ENCODE measurements at places on chromosomes 2 and 18.
A peak's percentile ranks its signal among the peaks of the same experiment; 100 is the strongest.

DNA sequence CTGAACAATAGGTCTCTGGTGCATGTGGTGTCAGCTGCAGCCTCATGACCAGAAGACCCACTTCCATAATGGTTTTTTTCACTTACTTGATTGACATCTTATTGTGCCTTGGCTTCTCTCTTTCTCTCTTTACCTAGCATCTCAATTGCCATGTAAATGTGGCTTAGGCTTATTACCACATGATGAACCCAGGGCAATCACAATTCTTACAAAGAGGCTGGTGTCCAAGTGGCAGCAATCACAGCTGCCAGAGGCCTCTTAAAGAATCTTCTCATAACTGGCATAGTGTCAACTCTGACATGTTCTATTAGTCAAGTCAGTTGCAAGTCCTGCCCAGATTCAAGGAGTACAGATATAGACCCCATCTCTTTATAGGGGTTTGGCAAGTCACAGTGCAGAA is 1224.8 kb downstream of the SUCLG1 start:
- DNase-seq: no peak

- DNase-seq: no peak
Measured at GRCh38 chr2:8849327-8849726, 11.9 kb upstream of the KIDINS220 start.

GRCh38 chr2:223587301-223587700 is 14.9 kb downstream of the SCG2 start:
- no peak for DNase-seq

DNA sequence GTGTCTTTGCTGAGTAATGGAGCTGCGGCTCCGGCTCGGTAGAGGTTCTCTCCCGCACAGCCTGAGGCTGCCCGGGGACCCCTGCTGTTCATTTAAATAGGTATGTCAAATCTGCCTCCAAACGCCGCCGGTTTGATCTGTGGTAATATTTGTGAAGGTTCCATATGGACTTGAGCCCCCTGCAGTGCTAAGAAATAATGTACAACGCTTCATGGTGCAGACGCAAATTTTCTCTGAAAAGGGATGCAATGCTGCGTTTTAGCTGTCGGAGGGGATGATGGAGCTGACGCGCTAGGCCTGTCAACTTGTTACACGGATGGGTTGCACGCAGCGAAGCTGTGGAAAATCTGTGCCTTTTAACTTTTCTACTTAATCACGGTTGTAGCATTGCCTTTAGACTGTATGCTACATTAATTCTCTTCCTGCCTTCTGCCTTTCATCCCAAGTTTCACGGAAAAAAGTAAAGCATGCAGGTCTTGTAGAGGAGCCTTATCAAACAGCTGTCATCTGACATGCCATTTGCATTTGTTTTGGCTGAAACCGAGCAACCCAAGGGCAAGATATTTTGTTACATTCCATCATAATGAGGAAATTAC is 43.2 kb downstream of the MRPS9 start:
- no peak for DNase-seq

DNA sequence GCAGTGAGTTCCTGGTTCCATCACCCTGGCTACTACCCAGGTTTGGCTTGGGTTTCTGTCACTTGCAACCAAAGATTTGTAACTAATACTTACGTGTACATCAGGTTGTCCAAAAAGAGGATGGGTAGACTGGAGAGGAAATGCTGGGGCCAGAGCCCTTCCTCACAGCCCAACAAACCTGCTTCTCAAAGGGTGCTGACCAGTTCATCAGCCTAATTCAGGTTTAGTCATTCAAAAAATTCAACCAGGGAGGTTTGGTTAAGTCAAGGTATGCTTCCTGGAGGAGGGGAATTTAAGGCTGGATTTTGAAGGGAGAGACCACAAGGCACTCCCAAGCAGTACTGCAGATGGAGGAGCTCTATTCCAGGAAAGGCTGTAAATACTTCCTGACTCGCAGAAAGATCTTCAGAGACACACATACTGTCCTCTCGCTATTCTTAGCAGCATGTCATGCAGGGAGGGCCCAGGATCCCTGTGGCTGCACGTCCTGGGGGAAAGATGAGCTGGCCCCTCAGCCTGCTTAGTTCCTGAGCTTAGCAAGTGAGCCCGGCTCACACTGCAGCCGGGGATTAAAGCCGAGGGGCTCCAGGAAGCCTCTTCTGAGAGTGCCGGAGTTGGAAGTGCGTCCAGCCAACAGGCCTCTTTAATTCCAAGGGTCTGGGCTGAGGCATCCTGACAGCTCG is 40.0 kb upstream of the BIN1 start:
- no peak for DNase-seq

GRCh38 chr18:49846361-49846662 is 33.0 kb upstream of the ACAA2 start:
- no peak for DNase-seq

DNA sequence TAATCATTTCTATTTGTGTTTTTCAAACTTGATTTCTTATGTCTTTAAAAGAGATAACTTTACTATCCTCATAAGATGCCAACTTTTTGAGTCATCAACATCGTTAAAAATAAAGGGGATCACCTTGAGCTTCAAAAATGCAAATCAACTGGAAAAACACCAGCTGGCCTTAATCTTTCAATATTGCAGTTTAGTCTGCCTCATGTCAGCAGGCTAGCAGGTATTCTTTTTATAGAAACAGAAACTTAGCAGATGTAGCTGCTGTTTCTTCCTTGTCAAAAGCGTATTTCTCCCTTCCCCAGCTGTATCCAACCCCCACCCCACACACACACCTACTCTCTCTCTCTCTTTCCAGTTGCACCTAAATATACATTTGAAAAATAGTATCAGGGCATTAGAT is 154.1 kb upstream of the ZNF804A start:
- no peak for DNase-seq

DNA sequence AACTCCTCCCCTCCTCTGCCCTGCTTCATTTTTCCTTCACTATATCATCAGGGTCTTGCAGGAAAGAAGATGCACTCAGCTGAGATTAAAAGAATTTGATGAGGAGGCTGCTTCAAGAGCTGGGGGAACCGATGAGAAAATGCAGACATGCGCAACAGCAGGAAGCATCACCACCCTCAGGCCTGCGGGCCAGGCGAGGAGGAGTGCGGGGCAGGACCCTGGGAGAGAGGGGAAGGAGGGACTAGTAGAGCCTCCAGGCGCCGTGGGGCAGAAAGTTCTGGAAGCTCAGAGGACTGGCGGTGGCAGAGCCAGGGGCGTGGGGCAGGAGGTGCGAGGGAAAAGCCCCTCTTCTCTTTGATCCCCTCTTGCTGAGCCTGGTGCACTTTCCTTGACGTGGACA is 108.2 kb downstream of the CD226 start:
- DNase-seq: no peak

DNA sequence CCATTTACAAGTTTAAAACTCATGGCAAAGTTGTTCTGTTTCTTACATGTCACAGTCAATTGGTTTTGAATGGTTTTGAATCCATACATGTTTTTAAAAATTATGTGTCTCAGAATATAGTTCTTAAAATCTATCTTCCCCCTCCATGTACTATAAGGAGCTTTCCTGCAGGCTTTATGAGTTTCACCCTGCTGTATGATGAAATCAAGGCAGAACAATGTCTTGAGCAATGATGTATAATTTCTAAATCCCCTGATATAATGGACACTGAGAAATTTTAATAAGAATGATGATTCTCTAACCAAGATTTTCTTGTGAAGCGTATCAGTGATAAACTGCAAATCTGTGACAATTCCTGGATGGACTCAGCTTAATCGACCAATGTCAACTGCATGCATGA is 10.6 kb upstream of the ZNF516 start:
- no peak for DNase-seq

DNA sequence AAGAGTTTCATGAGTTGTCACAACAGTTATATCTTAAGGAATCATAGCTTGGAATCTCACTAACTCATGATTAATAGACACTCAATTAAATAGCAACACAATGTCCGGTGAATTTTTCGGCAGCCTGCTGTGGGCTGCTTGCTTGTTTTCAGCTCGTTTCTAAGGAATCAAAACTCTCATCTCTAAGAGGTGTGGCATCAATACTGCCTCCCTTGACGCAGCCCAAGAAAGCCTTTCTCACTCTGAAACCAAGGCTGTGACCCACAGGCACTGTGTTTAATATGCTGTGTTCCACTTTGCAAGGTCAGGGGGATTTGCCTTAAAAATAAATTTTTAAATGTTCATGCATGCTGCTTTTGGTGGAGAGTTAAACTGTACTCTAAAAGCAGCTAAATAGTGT is 5.4 kb downstream of the DCC start:
- DNase-seq: no peak

- no peak for DNase-seq
Measured at GRCh38 chr2:200797242-200797770, 14.4 kb upstream of the BZW1 start.

DNA sequence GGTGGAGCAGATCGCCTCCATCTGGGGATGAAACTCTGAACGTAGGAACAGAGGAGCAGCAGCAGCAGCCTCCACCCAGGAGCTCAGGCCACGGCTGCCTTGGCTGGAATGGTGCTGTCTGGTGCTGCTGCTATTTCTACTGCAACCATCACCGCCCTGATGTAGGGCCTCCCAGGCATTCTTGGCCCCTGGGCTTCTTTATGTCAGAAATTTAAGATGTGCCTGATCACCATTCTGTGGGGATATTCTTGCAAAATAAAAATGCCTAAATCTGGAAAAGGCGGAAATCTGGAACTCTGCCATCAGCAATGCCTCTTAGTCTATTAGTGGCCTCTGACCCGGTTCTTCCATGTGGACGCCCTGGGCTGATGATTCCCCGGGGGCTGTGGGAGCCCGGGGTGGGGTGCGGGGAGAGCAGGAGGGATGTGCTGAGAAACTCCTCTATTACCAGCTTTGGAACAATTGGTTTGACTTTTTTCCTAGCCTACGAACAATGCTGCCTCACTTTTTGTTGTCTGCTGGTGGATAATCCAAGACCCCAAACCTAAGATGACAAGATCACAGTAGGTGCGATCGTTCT is 47.2 kb downstream of the FAM124B start:
- no peak for DNase-seq

DNA sequence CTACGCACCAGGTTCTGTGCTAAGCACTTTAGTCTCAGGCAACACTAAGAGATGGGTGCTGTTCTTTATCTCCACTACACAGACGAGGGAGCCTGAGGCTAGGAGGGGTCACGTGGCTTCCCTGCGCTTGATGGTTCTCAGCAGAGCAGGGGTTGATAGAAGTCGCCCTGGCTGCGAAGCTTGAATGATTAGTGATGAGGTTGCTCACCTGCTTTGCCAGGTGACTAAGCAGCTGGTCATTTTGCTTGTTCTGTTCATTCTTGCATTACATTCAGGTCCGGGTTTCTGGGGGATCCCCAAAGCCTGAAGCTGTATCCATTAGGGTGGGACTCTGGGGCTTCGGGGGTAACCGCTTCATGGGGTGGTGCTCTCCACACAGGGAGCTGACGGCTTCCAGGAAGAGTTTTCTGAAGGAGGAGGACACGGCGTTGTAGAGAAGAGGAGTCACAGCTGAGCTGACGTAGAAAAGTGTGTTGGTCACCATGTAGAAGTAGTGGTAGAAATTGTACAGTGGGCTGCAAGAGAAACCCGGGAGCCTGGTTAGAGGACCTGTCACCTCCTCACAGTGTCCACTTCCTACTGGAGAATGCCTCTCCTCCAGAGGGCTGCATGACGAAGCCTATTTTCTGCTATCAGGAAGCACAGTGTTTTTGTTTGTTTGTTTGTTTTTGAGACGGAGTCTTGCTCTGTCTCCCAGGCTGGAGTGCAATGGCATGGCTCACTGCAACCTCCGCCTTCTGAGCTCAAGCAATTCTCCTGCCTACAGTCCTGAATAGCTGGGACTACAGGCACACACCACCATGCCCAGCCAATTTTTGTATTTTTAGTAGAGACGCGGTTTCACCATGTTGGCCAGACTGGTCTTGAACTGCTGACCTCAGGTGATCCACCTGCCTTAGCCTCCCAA is 11.5 kb downstream of the NTSR2 start:
- no peak for DNase-seq

GRCh38 chr2:219421323-219421722 is 3.1 kb downstream of the DES start:
- DNase-seq: no peak

DNA sequence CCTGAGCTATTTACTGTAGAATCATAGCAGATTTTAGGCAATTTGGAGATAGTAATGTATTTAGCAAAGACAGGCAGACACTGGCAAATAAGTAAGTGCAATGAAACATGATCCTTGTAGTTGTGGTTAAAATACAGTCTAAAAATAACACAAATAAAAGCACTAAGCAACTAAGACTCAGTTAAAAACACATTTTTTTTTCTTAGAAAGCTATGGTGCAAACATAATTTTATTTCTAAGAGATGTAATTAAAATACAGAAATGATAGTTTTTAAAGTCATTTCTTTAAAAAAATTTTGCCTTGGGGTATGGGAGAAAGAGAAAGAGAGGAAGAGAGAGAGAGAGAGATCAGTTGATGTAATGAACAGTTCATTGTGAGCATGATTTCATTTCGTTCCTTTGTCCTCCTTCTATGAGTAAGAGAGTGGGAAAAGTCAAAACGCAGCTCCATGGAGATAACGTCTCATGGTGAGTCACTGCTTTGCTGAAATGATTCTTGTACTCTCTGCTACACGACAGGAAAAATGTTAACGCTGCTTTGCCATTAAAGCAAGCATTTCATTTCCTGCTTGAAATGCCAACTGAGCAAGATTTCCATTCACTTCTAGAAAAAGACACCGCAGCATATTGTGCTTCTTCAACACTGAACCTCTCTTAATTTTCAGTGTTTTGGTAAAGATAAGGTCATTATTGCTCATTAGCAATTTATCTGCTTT is 61.3 kb upstream of the PGAP1 start:
- DNase-seq: peak; percentile 47

GRCh38 chr18:8778824-8779223 is 73.5 kb downstream of the MTCL1 start:
- no peak for DNase-seq

DNA sequence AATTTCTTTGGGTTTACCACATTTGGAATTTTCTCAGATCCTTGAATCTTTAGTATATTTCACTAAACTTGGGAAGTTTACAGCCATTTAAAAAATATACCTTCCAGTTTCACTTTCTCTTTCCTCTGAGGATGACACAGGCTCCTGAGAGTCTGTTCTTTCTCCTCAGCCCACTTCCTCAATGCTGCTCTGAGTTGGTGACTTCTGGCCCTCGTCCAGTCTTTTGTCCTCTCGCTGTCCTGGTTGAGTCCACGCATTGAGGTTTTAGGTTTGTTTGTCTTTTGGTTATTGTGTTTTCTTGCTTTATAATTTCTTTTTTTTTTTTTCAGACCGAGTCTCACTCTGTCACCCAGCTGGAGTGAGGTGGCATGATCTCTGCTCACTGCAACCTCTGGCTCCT is 40.7 kb upstream of the GALR1 start:
- no peak for DNase-seq

- no peak for DNase-seq
Measured at GRCh38 chr18:13547347-13547746, 179.0 kb downstream of the FAM210A start.

GRCh38 chr2:147456779-147457178 is 388.1 kb upstream of the ACVR2A start:
- DNase-seq: no peak

DNA sequence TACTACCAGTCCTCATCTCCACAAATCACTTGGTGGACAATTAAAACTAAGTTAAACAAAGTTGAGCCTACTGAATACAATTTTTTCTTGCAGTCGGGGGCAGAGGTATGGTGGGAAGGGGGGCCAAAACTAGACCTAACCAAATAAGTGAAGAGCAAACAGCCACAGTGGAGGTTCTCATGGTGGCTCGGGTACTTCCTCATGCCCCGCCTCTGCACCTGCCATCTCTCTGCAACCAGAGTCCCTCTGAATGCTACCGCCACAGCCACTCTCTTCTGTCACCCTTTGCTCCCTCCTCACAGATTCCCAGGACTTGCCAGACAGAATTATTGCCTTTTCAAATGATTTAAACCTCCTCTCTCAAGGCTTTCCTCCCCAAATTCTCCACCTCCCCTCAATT is 204.2 kb downstream of the TMEM247 start:
- no peak for DNase-seq
